Glutamatergic neuron (in vitro differentiated cells): ENCODE measurements at places on chromosomes 4 and X. TPM values are rescaled to one million over a fixed set of nuclear protein-coding genes. Genes with fewer than 3 reads are reported as not detected.

The ADGRL3 gene
- 193 TPM for total RNA-seq

The FREM3 gene
- total RNA-seq: not detected

The PLRG1 gene
- total RNA-seq: 79.7 TPM

The SMIM10L2A gene
- total RNA-seq: 3.4 TPM

The TMEM150C gene
- 5.1 TPM for total RNA-seq

The GCNA gene
- 2.5 TPM for total RNA-seq

The DGKK gene
- total RNA-seq: not detected

The GPR82 gene
- total RNA-seq: not detected

The DCLK2 gene
- total RNA-seq: 36.8 TPM

The NEIL3 gene
- 1.4 TPM for total RNA-seq

The HERC6 gene
- total RNA-seq: 0.22 TPM

The GPR143 gene
- total RNA-seq: not detected

The PF4V1 gene
- not detected for total RNA-seq

The FAM53A gene
- 1.1 TPM for total RNA-seq

The KLF8 gene
- total RNA-seq: 9.4 TPM
